ENCODE measurements at places on chromosomes 13 and 19.

- no peak for DNase-seq
Measured at GRCh38 chr13:39099231-39099630, 61.0 kb downstream of the NHLRC3 start.

DNA sequence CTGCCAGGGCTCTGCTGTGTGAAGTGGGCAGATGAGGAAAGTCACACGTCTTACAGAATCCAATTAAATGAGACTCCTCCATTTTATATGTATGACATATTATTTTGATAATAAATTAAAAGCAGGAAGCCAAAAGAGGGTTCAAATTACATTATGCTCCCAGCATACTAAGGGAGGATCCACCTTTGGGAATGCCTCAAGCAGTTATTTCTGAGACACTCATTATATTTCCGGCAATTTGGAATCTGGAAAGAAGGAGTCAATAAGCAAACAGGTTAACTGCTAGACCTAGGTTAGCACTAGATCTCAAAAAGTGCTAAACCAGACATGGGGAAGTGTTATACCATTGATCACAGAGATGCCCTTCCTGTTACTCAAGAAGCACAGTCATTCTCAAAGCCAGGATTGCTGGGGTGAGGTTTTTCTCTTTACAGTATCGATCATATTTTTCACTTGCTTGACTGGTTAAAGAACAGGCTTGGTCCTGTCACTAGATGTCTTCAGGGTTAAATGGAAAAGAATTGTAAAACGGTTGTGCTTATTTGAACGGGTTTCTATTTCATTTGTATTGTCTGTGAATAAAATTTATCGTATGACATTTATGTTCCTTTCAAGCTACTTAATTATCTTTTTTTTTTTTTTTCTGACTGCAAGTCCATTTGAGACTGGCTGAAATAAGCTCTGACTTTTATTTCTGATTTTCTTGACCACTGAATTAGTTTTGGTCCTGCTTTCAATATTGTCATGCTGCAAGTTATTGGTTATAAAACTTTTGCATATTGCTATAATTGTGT is 523.2 kb downstream of the KLF12 start:
- no peak for DNase-seq

- no peak for DNase-seq
Measured at GRCh38 chr13:48264058-48264457, 31.1 kb downstream of the ITM2B start.

DNA sequence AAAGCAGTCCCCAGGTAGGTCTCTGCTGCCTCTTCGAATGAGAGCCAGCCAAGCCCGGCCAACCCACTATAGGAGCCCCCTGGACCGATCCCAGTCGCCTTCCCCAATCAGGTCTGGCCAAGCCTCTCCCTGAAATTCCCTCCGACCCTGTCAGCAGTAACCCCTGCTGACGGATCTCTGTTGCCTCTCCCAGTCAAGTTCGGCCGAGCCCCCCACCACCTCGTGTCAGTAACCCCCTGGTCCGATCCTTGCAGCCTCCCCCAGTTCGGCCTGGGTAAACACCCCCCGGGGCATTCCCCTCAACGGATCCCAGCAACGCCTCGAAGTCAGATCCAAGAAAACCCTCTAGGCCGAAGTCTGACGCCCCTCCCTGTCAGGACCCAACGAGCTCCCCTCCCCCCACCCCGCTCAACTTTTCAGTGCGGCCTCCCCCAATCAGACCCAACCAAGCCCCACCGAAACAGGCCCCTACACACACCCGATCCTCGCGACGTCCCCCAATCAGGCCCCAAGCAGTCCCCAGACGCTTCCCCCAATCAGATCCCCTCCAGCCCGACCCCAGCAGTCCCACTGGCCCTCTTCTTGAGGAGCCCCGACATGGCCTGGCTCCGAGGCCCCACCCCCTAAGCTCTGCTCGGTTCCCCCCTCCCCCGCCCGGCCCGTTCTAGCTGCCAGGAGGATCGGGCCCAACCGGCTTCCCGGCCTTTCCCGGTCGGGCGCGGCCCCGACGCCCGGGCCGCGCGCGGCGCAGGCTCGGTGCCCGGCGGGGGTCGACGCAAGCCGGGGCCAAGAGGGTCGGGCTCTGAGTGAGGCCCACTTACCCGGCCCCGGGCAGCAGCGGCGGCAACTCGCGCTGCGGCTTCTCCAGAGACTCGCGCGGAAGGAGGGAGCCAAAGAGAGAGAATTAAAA is 1.8 kb downstream of the TNPO2 start:
- no peak for DNase-seq

- DNase-seq, result no peak
Measured at GRCh38 chr13:98823442-98823841, 71.0 kb upstream of the SLC15A1 start.

DNA sequence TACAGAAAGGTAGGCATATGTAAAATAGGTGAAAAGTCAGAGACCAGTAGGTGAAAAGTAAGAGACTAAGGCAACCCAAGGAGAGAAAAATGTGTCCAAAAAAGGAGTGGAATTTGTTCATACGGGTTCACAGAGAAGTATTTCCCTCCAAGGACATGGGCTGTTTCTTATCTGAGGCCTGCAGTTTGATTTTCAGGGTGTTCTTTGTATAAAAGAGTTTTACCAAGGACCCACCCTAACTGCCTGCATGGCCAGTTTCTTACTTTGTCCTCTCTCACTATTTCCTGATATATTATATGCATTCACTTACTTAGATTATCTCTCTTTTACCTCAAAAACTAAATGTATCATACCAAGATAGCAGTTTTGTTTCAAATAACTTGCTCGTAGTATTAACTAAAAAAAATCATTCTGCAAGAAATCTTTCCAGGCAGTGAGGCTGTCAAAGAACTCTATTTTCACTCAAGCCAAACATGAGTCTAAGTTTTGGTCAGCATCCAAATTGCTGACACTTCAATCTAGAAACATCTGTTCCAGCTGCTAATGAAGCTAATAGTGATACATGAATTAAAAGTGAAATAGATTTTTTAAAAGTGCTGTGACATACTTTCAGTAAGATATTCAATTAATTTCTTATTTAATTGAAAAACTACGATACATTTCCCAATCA is 141.4 kb upstream of the SGCG start:
- no peak for DNase-seq

GRCh38 chr13:98239162-98240076 is 62.4 kb upstream of the RNF113B start:
- DNase-seq, result no peak
